Uterus (tissue), 4 donors: ENCODE measurements at places on chromosomes 1 and 21.

DNA sequence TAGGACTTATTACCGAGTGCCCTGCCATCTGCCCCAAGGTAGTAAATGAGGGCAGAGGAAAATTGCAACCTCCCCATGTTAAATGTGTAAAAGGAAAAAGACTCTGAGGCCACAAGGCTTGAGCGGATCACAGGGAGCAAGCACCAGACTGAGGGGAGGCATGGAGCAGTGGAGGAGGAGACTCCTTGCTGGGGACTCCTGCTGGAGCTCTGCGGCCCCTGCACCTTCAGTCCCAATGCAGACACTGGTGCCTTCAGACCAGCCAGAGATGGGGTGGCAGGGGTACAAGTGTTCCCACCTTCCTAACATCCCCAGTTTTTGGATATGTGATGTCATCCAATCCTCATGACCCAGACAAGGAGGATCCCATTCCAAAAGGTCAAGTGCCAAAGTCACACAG lies 128.4 kb upstream of the NGF start:
- DNase-seq = no peak

GRCh38 chr1:94385308-94385929 lies 32.8 kb upstream of the ABCD3 start:
- DNase-seq = no peak

- no peak for DNase-seq
These were observed 225.7 kb downstream of the SIPA1L2 start for GRCh38 chr1:232404227-232404626.

DNA sequence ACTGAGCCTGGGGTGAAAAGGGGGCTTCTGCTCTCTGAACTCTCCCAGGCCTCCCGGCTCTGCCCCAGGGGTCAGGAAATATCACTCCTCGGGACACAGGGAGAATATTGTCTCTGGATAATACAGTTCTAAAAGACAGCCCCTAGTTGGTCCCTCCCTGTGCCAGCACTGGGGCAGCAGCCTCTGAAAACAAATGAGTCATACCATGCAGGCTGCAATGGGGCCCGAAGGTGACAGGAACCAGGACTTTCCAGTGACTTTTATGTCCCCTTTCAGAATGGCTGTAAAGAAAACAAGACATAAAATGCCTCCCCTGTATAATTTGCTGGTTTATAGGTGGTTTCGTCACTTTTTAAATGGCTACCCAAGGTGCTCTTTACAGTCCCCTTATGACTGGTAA lies 360.0 kb downstream of the NPHP4 start:
- no peak for DNase-seq

DNA sequence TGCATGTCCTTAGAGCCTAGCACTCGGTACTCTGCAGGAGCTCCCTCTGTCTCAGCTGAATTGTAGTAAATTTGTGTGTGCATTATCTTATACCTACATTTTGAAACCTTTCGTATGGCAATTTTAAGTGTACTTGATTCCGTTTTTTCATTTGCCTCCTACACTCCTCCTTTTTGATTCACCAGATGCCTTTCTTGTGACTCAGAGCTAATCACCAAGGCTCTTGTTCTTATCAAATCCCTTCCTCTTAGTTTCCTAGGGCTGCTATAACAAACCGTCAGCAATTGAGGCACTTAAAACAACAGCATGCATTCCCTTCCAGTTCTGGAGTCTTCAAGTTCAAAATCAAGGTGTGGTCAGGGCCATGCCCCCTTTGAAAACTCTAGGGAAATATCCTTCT lies 261.0 kb downstream of the ASTN1 start:
- DNase-seq = no peak

- DNase-seq = no peak
These were observed 30.2 kb downstream of the SRRM1 start for GRCh38 chr1:24673341-24673740.

GRCh38 chr1:238466459-238466858 lies 575.7 kb upstream of the ZP4 start:
- no peak for DNase-seq

DNA sequence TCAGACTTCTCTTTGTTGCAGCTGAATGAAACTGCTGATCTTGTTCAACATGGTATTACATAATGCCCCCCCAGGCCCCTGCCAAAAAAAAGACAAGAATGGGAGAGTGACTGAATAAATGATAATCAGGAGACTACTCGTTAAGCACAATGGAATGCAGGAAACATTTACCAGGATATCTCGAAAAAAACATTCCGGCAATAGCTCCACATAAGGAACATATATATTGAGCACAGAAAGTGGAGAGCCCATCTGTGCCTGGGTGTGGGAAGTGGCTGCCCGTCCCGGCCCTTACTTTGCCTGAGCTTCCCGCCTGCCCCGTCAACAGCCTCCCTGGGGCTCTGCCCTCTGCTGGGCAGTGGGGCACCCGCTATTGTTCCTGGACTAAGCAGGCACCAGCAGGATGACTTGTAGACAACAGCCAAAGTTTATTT lies 13.3 kb downstream of the TRIM11 start:
- no peak for DNase-seq
